Naive thymus-derived CD8-positive, alpha-beta T cell (primary cell): ENCODE measurements at places on chromosomes 12 and 14.
A peak's percentile ranks its signal among the peaks of the same experiment; 100 is the strongest.

DNA sequence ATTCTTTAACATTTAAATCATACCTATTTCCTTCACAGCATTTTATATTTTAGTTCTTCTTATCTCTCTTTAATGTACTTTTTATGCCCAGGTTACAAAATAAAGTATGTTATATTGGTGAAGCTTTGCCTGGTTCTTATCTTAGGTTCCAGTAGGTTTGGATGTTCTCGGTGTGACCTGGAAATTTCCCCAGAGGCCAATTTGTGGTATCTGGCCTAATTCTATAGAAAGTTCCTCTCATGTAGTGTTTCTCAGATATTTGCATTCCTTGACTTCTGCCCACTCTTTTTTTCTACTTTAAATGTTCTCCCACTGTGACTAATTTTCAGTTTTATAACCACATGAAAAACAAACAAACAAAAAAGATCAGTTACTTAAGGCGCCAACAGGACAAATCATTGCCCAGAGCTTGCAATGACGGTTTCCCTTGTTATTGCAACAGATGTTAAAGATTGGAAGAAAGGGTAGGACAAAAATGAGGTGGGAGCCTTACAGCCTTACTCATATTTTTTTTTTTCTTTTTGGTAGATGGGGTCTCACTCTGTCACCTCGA, 41.2 kb upstream of the PPM1H start:
- no peak for DNase-seq

- DNase-seq, result peak; percentile 79
Observed at GRCh38 chr12:108618079-108618952, 15.4 kb downstream of the SELPLG start.

- DNase-seq, result no peak
Observed at GRCh38 chr14:84108746-84109457, 1421.0 kb upstream of the FLRT2 start.

GRCh38 chr12:124456652-124457152, 110.7 kb downstream of the NCOR2 start:
- peak; percentile 29 for DNase-seq

- DNase-seq, result no peak
Observed at GRCh38 chr14:51850651-51851050, 9.8 kb upstream of the GNG2 start.

DNA sequence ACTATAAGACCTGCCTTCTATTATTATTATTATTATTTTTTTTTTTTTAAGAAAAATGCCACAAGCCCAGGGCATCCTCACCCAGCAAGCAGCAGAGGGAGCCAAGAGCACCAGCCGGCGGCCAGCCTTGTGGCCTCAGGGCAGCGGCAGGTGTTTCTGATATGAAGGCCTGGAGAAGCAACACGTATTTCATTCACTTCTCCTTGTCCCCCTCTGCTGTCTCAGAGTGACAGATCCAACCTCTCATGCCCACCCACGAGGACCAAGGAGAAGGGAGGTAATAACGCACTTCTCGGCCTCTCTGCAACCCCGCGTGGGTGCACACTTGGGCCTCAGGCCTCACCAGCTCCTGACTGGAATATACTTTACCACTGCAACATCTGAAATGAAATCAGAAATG, 25.4 kb downstream of the CDC42BPB start:
- DNase-seq, result no peak

GRCh38 chr14:51849097-51849496, 11.3 kb upstream of the GNG2 start:
- no peak for DNase-seq

DNA sequence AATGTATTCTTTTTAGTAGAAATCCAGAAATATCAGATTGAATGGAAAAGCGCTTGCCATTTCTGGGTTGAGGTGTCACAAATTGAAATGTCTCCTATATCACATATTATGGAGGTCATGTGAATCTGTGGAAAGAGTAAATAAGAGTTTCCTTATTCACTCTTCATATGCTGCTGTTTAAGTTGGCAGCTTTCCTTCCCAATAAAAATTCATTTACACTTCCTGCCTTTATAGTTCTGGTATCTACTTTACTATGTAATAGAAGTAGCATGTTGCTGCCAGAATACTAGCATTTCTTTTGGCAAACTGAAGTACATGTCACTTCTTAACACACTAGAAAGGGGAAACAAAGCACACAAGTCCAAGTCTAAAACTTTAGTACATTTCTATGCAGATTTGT, 60.8 kb downstream of the SDR9C7 start:
- no peak for DNase-seq

GRCh38 chr12:55470088-55470829, at the start of gene OR6C70:
Gene OR6C70 (minus strand): TSS chr12:55470138. CDS start chr12:55470138, 0 bp downstream.
- no peak for DNase-seq

- DNase-seq, result no peak
Observed at GRCh38 chr12:80412343-80412953, 31.6 kb upstream of the PTPRQ start.

- no peak for DNase-seq
Observed at GRCh38 chr14:97198813-97199212, 401.6 kb downstream of the VRK1 start.

- DNase-seq, result no peak
Observed at GRCh38 chr12:48163150-48163747, 5.9 kb upstream of the ASB8 start.

GRCh38 chr12:44000309-44000952, 164.6 kb downstream of the TMEM117 start:
- no peak for DNase-seq

DNA sequence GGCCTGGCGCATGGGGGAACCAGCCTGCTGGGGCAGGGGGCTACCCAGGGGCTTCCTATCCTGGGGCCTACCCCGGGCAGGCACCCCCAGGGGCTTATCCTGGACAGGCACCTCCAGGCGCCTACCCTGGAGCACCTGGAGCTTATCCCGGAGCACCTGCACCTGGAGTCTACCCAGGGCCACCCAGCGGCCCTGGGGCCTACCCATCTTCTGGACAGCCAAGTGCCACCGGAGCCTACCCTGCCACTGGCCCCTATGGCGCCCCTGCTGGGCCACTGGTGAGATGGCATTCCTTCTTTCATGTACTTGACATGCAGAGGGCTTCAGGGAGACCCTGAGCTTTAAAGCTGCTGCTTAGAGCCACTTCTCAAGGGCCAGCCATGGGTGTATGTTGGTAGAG, 9.0 kb downstream of the LGALS3 start:
- DNase-seq, result no peak

- DNase-seq, result no peak
Observed at GRCh38 chr14:81342850-81343580, 57.1 kb downstream of the STON2 start.

- no peak for DNase-seq
Observed at GRCh38 chr12:3014641-3015040, 55.4 kb downstream of the TEAD4 start.

GRCh38 chr14:99075771-99076375, 196.1 kb downstream of the BCL11B start:
- no peak for DNase-seq

DNA sequence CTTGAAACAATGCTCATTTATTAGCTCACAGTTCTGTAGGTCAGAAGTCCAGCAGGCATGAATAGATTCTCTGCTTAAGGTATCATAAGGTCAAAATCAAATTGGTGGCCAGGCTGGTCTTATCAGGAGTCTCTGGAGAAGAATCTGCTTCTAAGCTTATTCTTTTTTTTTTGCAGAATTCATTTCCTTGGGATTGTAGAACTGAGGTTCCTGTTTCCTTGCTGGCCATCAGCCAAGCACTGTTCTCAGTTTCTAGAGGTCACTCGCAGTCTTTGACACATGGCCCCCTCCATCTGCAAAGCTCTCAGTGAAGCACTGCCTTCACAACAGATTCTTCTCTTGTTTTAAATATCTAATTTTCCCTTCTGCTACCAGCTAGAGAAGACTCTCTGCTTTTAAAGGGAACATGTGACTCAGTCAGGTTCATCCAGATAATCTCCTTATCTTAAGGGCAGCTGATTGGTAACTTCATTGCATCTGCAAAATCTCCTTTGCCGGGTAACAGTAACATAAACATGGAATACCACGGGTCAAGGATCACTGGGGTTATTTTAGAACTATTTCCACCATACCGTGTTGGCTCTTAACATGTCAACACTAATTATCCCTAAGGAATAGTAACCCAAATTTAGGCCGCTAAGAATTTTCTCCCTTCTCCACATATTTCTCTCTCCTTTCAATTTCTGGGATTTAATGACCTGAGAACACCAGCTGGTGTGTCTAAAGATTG, 25.3 kb downstream of the RHOJ start:
- DNase-seq, result no peak

DNA sequence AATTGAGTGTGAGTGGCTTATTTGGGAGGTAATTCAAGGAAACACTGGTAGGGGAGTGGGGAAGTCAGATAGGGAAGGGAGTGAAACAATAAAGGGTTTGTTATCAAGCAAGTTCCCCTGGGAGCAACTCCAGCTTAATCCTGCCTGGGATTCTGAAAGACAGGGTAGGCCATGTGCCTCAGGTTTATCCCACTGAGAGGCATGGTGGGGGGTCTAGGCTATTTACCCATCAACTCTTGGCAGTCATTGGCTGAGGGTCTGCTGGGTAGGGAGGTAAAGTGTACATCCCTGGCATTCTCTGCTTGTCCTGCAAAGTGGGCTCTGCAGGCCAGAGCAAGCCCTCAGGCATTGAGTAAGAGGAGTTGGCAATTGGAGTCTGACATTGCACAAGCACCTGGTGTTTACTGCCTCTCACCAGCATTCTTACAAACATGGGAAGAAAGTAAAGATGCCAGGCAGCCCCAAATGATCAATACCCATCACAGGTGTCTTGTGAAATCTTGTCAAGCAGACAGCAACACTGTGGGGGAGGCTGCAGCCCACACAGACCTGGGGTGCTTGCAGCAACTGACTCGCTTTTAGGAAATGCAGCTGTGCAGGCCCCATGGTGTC, 169.3 kb downstream of the KTN1 start:
- no peak for DNase-seq

GRCh38 chr12:102601621-102602020, 121.3 kb upstream of the IGF1 start:
- no peak for DNase-seq

DNA sequence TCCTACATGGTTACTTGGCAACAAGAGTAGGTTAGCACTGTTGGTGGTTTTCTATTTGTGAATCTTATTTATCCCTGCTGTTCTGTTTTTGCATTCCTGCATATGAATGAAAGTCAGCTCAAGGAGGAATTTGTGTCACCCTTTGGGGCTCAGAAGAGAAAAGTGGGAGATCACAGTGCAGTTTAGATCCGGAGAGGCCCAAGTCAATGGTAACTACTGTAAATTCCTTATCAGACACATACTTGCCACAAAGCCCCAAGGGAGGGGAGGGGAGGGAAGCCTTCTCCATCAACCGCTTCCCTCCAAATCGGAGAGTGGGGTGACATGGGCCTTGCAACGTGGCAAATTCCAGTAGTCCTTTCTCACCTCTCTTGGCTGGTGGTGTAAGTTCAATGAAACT, 15.0 kb downstream of the GSG1 start:
- DNase-seq, result no peak

DNA sequence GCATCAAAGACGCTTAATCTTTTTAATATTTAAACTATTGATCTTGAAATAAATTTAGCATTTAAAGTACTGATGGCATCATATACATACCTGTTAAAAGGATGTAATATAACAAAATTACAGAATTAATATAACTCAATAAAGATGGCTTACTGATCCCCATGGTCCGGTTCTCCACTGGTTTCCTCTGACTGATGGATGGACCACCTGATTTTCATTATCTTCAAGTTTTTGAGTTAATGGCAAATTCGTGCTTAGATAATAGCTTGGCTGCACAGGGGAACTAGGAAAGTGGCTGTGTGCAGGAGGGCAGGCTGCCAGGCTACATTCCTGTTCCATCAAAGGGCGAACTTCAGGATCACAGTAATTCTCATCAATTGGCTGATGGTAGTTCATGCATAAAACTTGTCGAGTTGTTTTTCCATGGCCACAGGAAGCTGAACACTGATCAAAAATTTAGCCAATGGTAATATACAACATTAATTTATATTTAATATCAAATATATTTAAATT, 123.9 kb downstream of the ADAMTS20 start:
- DNase-seq, result no peak

GRCh38 chr12:93243689-93244513, 133.8 kb upstream of the NUDT4 start:
- peak; percentile 9 for DNase-seq

DNA sequence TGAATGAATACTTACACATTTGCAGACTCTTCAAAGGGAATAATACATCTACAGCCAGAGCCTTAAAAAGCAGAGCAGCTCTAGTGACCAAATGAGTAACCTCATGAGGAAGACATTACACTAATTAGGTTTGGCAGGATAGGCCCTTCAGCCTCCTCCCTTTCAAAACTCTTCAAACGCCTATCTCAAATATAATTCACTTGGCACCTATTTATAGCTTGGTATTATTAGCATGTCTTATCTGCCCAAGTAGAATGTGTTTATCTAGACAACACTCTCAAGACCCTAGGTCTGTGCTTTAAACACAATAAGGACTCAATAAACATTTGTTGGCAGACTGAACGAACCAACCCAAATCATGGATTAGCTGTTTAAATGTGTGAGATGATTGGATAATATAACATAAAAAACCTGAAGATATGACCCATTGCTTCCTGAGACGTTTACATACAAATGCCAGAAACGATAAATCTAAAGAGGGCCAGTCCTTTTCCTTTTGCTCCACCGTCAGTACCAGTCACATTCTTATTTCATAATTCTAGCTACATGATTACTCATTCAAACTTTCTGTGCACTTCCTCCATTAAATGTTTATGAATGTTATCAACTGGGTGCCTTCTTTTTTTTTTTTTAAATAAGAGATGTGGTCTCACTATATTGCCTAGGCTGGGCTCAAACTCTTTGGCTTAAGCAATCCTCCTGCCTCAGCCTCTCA, 123.3 kb downstream of the CEP83 start:
- no peak for DNase-seq

DNA sequence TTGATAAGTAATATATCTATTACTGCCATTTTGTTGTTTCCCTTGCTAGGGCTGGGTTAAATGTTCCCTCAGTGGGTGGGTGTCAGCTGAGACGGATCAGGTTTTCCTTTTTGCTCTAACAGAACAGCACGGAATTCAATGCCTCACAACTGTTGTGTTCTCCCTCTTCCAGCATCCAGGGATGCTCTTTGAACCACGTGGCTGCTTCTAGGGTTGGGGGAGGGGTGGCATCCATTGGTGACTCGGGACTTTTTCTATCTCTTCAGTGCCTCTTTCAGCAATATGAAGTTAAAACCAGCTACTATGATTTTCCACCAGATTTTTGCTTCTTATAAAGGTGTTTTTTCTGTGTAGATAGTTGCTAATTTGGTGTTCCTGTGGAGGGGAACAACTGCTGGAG, 884.9 kb upstream of the FOXG1 start:
- no peak for DNase-seq

DNA sequence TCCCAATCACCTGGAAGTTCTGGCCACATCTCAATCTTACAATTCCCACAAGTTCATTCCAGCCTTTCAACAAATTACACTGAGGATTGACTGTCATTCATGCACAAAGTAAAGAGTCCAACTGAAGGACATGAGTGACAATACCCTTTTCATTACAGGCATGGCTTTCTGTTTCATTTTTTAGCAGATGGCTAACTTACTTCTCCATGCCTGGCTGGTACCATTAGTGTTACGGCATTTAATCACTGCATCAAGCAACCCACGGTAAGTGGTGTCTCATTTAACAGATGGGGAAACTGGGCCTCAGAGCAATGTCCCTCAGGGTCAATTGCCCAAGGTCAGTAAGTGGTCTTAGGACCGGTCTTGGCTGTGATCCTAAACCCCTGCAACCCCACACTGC, 114.4 kb downstream of the PRICKLE1 start:
- no peak for DNase-seq

- DNase-seq, result no peak
Observed at GRCh38 chr12:68482660-68483059, 128.0 kb upstream of the RAP1B start.
